ENCODE measurements at places on chromosomes 2 and 18.
A peak's percentile ranks its signal among the peaks of the same experiment; 100 is the strongest.

DNA sequence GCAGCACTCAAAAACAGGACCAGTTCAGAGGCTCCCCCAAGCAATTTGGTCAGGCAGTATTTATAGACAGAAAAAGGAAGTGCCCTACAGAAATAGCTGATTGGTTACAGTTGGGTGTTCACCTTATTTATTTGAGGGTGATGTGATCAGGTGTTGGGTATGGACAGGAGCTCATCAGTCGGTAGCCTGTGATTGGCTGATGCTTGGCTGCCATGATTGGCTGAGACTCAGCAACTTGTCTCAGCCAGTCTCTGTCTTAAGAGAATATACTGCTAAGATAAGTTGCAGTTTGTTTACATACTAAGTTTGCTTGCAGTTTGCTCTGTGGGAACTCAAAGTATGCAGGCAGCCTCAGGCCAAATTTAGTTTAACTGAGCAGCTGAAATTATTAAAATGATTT lies 9.4 kb downstream of the ABCG8 start:
- DNase-seq, result no peak

- DNase-seq, result no peak
Observed at GRCh38 chr2:99811544-99811943, 321.7 kb upstream of the REV1 start.

DNA sequence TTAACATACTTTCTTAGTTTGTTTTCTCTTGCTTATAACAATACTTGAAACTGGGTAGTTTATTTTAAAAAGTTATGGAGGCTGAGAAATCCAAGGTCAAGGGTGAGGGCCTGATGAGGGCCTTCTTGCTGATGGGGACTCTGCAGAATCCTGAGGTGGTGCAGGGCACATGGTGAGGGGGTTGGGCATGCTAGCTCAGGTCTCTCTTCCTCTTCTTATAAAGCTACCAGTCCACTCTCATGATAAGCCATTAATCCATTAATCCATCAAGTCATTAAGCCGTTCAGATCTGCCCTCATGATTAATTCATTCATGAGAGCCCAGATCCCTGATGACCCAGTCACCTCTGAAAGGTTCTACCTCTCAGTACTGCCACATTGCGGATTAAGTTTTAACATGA lies 21.4 kb downstream of the ALMS1 start:
- DNase-seq, result no peak

- DNase-seq, result no peak
Observed at GRCh38 chr2:235577404-235578330, 83.8 kb downstream of the AGAP1 start.

DNA sequence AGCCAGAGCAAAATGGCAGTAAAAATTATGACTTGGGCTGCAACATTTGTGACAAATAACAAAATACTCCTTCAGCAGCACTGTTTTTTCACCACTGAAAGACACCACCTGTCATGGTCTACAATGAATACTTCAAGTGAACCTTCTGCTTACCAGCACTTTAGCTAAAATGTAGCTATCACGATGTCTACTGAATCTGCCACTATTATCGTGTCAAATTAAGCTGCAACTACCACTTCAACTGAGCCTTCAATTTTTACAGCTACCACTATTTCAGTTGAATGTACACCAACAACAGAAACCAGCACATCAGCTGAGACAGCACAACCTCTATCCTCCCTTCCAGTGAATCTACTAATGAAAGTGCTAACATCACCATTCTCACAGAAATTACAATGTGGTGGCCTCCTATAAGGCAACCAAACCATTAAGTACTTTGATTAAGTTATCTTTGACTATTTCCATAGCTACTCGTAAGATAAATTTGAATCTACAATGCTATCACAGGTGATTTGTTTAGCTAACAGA lies 10.8 kb upstream of the DYNAP start:
- DNase-seq, result no peak

GRCh38 chr2:10499911-10500521 lies 51.9 kb upstream of the ODC1 start:
- DNase-seq, result no peak

DNA sequence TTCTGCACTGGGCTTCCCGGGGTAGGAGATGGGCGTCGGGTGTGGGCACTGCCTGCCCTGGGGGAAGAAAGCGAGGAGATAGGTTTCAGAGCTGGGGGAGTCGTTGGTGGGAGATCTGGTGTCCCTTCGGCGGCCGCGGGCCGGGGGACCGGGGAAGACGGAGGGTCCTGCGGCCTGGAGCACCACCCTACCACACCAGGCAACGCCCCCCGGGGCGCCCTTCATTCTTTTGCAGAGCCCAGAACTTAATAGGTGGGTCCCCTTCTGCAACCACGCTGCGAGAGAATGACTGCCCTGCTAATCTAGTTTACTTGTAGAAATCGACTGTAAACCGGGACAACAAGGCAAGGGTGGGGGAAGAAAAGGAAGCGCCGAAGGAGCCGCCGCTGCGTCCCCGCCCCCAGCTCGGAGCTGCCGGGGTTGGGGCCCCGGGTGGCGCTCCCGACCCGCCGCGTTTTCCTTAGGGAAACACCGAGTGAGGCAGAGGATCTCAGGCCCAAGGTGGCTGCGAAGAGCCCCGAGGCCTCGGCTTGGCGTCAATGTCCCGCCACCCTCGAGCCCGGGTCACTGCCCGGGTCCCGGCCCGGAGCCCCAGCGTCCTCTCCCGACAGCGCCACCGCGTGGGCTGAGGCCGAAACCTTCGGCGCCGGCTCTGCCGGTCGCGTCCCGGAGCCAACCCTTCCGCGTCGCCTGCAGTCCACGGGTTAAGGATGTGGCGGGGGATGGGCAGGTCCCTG lies 5.4 kb upstream of the SATB2 start:
- peak; percentile 25 for DNase-seq

DNA sequence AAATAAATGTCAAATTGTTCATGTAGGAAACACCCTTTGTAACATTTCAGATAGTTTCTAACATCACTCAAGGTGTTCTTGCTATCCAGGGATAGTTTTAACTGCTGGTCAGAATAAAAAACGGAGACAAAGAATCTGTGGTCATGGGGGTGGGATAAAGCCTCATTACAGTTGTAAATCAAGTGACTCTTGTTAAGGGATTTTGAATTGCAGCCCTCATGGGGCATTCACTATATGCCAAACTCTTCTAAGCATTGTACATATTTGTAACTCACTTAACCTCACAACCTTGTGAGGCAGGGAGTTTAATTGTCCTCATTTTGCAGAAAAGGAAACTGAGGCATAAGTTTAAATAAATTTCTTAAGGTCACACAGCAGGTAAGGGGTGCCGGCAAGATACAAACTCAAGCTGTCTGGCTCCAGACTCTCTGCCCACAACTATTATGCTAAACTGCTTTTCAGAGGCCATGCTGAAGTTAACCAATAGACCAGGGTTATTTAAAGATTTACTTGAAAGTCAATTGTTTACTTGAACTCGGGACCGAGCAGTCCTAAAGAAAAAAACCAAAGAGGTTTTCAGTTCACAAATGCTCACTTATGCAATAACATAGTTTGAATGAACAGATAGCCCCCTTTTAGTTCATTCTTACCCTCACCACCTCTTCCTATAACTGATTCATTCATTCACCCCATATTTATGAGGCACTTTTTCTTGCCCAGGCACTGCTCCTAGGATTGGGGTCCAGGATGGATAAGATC lies 121.6 kb upstream of the FZD5 start:
- DNase-seq, result no peak

- no peak for DNase-seq
Observed at GRCh38 chr2:66579186-66580126, 144.5 kb downstream of the MEIS1 start.

GRCh38 chr2:21131861-21132260 lies 8.1 kb downstream of the TDRD15 start:
- DNase-seq, result no peak

GRCh38 chr2:190350371-190350770 lies 7.0 kb downstream of the INPP1 start:
- DNase-seq, result no peak

DNA sequence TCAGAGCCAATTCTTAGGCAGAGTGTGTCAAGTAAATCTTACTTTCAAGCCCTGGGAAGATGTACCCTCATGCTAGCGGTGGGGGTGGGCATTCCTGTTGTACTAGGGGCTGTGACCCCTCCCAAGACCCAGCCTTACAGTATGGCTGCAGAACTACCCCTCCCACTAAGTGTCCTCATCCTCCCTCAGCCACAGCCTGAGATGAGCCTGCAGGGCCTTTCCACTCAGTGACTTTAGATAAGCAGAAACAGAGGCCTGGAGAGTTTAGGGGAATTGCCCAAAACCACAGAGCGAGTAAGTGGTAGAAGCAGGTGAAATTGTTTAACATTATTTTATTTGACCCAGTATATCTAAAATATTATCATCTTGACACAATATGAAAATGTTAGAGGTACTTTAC lies 36.6 kb downstream of the TTC32 start:
- DNase-seq, result no peak

All from NCI-H1694 (cell line).